ENCODE measurements at places on chromosomes 12 and 14. TPM values are rescaled to one million over a fixed set of nuclear protein-coding genes. Genes with fewer than 3 reads are reported as not detected.

Gene RPL6
- total RNA-seq: 540 TPM

Gene SLC25A47
- not detected for total RNA-seq

Gene FLRT2
- total RNA-seq: 21.1 TPM

Gene SARNP
- 69.3 TPM for total RNA-seq

GRCh38 chr14:106346534-106347290, 820.3 kb downstream of the TMEM121 start:
- no peak for DNase-seq

DNA sequence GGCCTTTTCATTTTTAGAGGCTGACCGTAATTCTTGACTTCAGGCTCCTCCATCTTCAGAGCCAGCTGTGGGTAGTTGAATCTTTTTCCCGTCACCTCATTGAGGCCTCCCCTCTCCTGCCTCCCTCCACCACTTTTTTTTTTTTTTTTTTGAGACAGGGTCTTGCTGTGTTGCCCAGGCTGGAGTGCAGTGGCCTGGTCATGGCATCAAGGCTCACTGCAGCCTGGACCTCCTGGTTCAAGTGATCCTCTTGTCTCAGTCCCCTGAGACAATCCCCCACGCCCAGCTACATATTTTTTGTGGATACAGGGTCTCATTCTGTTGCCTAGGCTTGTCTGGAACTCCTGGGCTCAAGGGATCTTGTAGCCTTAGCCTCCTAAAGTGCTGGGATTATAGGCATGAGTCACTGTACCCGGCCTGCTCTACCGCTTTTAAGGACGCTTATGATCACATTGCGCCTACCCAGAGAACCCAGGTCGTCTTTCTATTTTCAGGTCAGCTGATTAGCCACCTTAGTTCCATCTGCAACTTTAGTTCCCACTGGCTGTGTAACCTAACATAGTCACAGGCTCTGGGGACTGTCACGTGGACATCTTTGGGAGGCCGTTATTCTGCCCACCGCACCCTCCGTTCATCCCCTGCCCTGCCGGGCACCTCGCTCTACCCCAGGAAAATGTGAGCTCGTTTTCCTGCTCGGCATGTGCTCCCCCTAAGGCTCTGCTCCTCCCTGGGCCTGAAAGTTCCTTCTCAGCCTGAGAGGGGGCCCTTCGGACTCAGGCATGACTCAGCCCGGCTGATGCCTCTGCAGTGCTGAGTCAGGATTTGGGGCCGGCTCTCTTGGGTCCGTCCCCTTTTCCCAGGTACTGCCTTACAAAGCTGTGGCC, 13.4 kb downstream of the TNFAIP2 start:
- DNase-seq: no peak

- DNase-seq: no peak
Observed at GRCh38 chr12:132160601-132161035, 16.4 kb downstream of the NOC4L start.

GRCh38 chr12:40801861-40802260, 109.6 kb downstream of the CNTN1 start:
- no peak for DNase-seq

GRCh38 chr12:109307051-109307450, 2.0 kb downstream of the FOXN4 start:
- DNase-seq: no peak

GRCh38 chr12:91401190-91401589, 218.6 kb upstream of the DCN start:
- DNase-seq: no peak

DNA sequence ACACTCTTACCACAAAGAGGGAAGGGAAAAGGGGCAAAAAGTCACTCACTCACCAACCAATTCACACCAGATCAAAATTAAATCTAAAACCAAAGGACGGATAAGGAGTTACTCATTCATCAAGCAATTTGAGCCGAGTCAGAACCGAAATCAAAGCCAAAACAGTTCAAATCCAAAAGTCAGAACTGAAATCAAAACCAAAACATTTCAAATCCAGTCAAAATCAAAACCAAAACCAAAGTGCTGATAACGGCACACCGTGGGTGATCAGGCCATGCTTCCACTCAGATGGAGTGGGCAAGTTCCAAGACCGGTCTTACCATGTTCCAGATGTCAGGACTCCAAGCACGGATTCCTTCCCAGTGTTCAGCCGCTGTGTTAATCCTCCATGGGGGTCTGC, 139.5 kb downstream of the SLC38A6 start:
- DNase-seq: no peak

- peak; percentile 56 for DNase-seq
Observed at GRCh38 chr14:35384455-35385041, 20.0 kb downstream of the NFKBIA start.

- no peak for DNase-seq
Observed at GRCh38 chr12:26822026-26822425, 11.0 kb downstream of the ITPR2 start.

GRCh38 chr14:37230551-37231194, 32.9 kb downstream of the MIPOL1 start:
- no peak for DNase-seq

GRCh38 chr14:23237772-23238594, at the start of gene RNF212B:
TSS of gene RNF212B (plus strand) at chr14:23237936. CDS start at chr14:23240346, 2,410 bp downstream.
- DNase-seq: peak; percentile 96
